ENCODE measurements at places on chromosomes 5 and 9.

DNA sequence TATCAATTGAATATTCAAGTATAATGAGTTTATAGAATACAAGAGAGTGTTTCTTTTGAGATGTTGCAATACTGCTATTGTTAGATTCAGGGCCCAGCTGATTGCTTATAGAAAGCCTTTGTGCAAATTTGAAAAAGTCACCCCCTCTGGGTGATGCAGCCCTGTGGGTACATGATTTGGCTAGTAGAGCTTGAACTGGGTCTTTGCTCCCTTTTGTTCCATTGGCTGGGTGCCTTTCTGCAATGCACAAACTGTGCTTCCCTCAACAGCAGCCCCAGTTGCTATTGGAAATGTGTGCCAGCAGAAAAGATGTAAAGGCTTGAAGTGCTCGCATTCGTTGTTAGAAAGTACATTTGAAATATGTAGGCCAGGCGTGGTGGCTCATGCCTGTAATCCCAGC is 61.8 kb upstream of the CEMIP2 start:
- no peak for DNase-seq

DNA sequence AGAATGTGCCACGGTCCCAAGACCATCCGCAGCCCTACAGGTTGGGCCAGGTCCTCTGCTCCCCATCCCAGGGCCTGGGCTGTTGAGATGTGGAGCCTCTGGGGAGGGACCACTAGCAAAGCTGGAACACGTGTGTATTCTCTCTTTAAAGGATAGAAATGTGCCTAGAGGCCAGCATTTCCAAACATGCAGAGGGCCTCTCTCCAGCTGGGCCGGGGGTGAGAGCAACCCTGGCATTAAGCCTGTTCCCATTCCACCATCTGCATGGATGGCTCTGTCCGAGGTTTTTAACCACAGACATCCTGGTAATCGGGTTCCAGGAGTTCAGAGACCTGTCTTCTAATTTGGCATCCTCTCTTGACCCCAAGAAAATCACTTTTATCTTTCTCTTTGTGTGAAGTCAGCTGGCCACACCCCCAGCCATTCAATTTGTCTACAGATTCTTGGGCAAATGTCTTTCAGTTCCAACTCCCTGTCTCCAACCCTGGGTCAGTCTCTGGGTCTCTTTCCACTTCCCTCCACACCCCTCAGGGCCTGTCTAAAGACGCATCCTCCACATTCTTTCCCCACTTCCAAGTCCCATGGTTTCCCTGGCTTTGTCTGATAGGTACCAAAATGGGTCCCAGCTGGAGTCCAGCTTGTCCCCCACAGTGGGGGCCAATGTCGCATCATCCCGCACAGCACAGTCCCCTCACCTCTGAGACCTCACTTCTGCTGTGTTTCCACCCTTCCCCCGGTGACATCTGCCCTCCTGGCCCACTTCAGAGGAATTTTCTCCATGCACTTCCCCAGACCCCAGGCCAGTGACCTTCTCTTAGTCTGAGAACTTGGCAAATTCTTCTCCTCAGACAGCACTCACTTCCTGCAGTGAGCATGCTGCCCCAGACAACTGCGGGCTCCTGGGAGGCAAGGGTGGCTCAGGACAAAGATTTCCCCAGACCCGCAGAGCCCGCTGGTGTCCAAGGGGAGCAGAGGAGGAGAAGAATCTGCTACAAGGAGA is 56.8 kb downstream of the PTPDC1 start:
- no peak for DNase-seq

DNA sequence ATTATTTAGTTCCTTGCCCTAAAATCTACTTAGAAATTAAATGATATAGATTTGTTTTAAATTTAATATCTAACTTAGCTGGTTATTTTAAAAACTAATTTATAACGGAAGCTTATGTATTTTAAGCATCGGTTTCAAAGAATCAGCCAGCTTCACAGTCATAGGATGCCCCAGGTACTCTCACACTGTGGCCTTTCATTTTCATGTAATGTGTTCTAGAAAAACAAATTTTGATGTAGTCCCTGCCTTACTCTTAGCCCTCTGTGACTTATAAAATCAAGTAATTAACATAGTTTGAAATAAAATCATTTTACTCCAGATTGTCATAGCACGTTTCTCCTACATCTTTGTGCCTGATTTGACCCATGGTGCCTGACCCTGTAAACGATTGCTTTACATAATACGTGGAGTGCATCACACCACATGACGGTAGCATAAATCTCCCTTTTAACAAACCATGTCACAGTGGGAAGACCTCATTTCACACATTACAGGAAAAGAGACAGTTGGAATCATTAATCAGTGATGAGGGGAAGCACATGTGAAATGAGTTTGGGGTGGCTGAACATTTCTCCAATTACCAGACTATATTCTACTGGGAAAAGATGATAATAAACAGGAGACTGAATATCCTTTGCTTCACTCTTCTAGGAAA is 731.5 kb upstream of the CDH9 start:
- no peak for DNase-seq

DNA sequence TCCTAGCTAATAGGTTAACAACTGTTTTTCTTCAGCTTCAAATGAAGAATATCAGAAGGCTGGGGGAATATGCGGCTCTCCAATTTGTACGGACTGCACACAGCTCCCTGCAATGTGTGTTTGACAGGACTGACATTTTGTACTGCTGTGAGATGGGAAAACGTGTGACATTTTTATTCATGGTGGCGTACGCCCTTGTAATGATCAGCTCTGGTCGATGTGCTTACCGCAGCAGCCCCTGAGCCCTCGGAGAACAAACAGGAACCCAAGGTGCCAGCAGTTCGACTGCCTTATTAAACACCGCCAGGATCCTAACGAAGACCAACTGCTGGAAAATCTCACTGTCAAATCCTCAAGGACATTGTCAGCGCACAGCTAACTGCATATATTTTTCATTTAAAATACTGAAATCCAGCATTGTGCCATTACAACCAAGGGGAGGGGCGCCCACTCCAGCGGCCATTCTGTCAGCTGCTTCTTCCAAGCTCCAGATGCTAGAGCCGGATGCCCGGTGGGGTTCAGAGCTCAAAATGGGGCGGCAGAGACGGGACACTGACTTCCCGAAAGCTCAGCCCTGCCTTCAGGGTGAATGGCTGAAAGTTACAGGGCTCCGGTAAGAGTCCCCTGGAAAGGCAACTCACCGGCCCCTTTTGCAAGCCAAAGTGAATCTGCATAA is 66.8 kb downstream of the CRB2 start:
- no peak for DNase-seq

DNA sequence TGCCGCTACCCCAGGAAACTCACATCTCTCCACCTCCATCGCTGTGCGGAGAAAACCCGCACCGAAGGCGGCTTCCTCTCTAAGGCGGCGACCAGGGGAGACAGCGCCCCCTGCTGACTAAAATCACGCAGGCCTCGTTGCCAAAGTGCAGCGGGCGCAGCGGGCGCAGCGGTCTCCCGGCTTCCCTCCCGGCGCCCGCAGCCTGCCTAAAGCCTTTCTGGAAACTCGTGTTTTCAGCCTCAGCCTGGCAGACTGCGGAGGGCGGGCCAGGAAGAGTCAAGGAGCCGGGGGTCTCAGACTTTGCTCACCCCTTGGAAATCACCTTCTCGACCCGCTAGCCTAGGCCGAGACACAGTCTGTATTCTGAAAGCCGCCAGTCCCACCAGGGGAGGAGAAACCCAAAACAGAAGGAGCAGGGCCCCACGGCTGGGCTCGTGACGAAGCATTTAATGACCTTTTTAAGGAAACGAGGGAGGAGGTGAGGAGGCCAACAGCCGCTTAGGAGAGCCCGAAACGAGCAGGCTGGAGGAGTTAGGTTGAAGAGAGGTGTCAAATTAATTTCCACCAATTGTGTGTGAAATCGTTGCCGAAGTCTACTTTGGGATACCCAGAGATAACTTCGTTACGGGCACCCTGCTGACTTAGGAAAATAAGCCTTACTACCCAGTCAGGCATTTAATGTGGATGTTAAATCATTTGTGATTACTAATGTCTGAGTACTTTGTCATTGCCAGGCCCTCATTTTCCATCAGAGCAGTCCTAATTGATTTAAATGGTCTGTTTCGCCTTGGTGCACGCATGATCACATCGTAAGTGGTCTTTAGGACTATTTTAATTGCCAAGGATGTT is 7.3 kb upstream of the FOXB2 start:
- peak; percentile 93 for DNase-seq

GRCh38 chr5:124399426-124399961 is 346.9 kb downstream of the ZNF608 start:
- no peak for DNase-seq

- DNase-seq: no peak
These were observed 343.1 kb downstream of the OSTF1 start for GRCh38 chr9:75431375-75431774.

- DNase-seq: no peak
These were observed 44.4 kb downstream of the MUSK start for GRCh38 chr9:110712955-110713354.

- no peak for DNase-seq
These were observed 9.1 kb downstream of the NEK6 start for GRCh38 chr9:124266826-124267201.

DNA sequence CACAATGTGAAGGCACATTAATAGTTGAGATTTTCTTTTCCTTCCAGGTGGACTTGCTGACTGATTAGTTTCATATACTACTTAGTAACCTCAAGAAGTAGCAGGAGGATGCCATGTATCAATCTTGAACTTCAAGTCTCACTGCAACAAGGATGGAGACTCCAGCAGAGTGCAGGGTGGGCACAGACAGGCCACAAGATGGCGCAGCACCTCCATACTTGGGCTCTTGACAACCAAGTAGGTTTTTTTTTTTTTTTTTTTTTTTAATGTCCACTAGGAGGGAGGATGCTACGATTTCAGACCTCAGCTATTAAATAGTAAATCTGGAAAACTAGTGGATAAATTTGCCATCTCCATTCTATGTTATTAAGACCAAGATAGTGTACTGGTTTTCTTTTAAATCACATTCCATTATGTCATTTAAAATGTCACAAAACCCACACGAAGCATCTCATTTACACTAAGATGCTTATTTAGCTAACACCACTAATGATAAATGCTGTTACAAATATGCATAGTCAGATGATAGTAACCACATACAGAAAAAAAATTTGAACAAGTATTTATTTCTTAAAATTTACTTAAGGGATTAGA is 58.6 kb downstream of the IL6ST start:
- DNase-seq: peak; percentile 83

- peak; percentile 55 for DNase-seq
These were observed 1.4 kb downstream of the CHSY3 start for GRCh38 chr5:129905473-129906176.

DNA sequence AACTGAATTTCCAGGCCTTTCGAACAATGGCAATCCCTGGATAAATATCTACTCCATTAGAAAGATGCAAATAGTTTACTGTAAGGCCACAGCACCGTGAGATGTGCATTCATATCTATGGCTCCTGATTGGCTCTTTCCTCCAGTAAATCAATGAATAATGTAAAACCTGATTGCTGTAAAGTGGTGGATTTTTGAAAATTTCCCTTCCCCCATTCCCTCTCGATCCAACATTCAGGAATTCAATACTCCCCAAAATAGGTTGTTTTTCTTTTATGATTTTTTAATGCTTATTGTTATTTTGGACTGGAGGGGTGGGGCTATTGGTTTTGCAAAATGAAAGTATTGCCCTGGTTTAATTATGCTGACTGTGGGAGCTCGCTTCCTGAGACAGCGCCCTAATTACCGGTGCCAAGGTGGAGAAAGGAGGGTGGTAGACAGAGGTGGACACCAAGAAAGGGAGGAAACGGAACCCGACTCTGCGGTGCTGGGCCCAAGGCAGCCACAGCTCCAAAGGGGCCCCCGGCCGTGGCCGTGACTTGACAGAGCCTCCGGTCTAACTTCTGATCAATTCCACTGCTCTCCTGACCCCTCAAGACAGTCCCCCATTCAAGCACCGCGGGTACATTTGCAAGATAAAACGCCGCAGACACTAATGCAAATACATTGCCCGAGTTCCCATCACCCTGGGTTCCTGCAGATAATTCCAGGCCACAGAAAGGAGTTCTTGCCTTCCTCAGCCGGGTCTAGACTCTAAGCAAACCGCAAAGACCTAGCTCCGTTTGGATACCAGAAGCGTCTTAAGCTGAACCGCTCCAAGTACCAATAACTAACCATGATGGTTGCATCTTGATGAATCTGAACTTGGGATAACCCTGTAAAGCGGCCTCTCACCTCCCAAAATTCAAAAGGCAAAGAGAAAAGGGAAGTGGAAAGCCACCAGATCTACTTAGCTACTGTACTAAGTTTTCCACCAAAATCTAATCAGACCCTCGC is 211.2 kb downstream of the MEF2C start:
- DNase-seq: no peak

DNA sequence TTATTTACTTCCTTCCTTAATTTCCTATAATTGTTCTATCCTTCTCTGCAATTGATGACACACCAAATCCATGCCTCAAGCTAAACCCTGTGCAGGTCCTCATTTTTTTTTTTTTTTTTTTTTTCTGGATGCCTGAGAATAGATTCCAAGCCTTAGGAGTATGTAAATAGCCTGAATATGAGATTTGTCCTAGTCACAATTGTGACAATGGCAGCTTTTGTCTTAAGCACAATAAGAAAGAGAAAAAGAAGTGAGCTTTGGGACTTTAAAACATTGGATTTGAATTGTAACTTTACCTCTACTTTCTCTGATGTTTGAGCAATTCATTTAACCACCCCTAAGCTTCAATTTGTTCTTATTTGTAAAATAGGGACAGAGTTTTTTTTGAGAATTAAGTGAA is 280.5 kb downstream of the TUSC1 start:
- no peak for DNase-seq

GRCh38 chr5:68458416-68459021 is 243.0 kb downstream of the PIK3R1 start:
- DNase-seq: no peak

GRCh38 chr9:132235894-132236661 is 74.2 kb downstream of the NTNG2 start:
- peak; percentile 96 for DNase-seq

DNA sequence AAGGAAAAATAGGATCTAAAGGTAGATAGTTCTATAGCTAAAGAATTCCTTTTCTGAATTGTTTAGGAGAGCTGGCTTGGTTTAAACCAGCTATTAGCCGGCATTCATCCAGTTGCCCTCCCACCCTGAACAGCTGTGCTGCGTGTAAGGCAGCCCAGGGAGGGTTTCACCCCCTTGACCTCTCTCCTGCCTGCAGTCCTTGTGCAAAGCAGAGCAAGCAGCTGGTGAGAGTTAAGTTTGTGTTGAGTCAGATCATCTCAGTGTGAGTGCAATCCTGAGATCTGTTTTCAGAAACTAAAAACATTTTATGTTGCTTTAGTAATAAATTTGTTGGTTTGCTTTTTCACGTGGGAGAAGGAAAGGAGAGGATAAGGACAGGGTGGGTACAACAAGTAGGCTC is 13.0 kb downstream of the SLC25A25 start:
- DNase-seq: no peak
